ENCODE measurements at places on chromosomes 1 and 21.

GRCh38 chr1:26373281-26373680, 731 bp upstream of the ZNF683 start:
- DNase-seq: no peak

DNA sequence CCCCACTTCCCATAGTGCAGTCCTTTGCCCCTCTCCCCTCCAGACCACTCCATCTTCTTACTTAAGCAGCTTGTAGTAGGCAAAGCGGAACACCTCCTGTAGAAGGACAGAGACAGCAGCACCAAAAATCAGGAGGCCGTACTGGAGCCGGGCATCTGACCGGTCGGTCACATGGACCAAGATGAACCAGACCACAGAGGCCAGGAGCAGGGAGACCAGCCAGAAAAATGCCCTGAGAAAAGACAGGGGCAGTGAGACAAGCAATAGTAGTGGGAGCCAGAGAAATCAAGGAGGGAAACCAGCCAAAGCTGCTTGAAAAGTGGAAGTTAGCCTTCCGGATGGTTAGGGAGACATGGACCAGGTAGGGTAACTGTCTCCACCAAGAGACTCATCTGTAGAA, 920 bp downstream of the APH1A start:
- DNase-seq: no peak

GRCh38 chr1:209319549-209319948, 264.0 kb upstream of the CAMK1G start:
- no peak for DNase-seq

- DNase-seq: no peak
Measured at GRCh38 chr1:117372863-117373412, 5.7 kb downstream of the MAN1A2 start.

DNA sequence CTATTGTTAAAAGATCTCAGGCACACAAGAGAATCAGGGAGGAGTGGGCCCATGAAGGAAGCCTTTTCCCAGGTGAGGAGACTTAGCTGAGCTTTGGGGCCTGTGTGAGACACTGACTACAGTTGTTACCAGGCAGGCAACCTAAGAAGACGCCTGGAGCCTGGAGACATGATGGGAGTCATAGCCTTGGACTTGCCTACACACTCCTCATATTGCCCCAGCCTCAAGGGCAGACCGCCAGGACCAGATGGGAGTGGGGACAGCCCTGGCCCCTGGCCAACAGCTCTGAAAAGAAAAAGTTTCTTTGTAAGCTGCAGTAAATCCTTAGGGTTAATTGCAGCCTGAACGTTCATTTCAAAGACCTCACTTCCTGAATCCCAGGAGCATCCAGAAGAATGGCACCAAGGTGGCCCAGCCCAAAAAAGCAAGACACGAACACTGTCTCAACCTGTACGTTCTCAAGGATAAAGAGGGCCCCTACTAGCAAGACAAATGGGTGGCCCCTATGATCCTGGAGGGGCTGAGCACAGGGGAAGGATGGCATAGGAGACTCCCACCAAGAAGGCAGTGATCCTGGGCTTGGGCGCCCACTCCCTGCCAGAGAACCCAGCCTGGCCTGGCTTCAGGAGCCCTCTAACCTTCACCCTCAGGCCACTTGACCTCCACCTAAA, 33.2 kb upstream of the BTG2 start:
- DNase-seq: no peak

DNA sequence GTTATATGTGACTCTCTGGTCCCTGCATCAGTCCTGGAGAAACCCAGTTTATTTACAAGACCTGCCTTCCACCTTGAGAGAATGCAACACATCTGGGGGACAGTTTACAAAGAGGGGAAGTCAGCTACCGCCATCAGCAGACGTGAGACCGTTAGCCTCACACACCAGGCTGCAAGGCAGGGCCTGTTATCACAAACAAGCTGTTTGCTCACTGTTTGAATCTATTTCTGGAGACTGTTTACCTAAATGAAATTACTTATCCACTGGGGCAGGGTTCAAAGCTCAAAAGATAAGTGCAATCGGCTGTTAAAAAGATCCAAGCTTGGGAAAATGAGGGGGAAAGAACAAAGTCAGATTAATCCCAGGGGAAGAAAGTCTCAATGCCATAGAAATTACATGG, 134.4 kb downstream of the ZNF281 start:
- DNase-seq: no peak

GRCh38 chr1:109932679-109933078, 22.0 kb downstream of the CSF1 start:
- DNase-seq: no peak

DNA sequence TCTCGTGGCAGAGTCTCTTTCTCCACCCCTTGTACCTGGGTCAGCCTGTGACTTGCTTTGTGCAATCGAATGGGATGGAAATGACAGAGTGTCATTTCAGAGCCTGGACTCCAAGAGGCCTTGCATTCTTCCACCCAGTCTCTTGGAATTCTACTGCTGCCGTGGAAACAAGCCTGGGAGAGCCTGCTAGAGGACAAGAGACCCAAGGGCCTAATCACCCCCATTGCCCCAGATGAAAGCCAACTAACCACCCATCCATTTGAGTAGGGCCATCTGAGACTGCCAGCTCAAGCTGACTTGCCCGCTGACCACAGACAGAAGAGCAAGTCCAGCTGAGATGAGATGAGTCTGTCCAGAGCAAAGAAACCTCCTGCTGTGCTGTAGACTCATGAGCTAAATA, 201.6 kb downstream of the PTPRU start:
- no peak for DNase-seq

GRCh38 chr1:42176902-42177519, 12.5 kb upstream of the GUCA2A start:
- DNase-seq: no peak

DNA sequence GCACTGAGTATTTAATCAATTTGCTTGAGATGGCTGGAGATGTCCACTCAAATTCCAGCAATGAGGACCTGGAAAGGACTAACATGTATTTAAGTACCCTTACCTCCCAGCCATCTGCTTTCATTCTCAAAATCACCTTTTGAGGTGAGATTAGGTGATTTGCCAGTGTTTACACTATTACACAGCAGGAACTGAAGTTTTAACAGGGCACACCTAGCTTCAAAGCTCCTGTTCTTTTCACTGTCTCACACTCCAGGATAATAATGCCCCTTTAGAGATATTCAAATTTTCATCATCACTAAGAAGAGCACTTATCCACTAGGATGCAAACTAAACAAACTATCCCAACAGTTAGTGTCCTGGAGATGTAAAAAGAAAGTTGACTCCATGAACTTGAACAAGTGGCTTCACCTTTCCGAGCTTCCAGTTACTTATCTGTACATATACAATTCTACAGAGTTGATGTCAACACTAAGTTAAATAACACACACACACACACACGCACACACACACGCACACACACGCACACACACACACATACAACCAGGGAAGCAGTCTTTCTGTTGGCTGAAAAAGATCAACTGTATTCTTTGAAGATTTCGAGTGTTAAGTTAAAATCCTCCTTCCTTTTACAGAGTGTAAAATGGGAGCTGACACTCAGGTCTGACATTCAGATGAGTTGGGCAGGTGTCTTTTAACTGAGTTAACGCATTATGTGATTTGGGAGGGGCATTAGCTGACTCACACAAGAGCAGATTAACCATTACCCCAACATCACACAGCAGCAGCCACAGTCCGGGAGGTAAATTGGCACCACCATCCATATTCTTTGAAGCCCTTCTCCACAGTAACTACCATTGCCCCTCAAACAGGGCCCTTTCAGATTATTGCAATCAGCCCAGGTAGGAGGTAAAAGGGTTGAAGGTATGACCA, 15.5 kb upstream of the JAK1 start:
- no peak for DNase-seq

GRCh38 chr1:107378866-107379265, 238.0 kb downstream of the NTNG1 start:
- no peak for DNase-seq

DNA sequence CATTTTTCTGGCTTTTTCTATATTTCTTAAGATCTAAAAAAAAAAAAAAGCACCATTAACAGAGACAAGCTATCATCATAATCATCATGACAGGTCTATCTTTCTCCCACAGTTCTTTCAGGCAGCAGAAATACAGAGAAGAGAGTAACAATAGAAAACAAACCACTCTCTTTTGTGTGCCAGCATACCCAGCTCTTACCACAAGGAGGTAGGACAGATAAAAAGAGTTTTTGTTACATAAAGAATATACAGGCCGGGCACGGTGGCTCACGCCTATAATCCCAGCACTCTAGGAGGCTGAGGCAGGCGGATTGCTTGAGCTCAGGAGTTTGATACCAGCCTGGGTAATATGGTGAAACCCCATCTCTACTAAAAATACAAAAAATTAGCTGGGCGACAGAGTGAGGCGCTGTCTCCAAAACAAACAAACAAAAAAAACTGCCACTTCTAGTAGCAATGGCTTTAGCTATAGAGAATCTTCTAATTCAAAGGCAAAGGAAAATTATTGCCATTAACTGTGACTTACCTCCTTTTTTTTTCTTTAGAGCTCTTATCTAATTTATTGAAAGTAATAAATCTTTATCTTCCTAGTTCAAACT, 39.7 kb downstream of the ANKRD13C start:
- no peak for DNase-seq

- no peak for DNase-seq
Measured at GRCh38 chr1:63987014-63987627, 213.3 kb downstream of the ROR1 start.

DNA sequence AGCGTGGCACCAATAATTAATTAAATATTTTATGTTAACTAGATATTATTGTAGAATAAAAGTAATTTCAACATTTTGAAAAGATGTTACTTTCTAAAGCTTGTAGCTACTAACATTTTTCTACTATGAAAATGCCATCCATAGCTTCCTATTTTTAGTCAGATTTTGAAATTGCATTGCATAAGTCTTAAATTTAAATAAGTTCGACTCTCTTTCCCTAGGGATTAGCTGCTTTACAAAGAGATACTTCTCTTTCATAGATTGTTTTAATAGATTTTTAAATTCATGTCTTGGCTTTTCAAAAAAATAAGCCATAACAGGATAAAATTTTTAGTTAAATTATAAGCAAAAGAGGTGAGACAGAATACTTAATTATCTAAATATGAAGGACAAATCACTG, 1279.6 kb downstream of the KCNT2 start:
- DNase-seq: no peak

DNA sequence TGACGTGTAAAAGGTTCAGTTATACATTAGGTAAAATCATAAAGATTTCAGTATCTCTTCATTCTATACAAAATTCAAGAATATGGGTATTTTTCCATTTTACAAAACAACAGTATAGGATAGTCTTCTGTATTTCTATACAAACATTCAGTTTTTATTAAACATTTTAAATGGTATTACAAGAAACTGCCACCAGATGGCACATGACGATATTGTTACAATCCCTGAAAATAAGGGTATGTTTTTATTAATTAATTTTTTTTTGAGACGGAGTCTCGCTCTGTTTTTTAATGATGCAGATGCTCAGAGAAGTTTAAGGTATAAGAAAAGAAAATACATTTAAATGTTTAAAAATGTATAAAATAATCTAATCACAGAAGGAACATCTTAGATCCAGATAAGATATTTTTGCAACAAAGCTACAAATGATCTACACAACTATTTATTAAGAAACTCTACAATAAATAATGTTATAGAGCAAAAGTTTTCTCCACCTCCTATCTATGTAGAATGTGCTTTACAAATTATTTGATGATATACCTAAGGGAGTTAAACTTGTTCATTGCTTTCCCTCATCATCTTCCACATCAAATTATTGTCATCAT, 23.5 kb upstream of the RSBN1 start:
- DNase-seq: no peak

DNA sequence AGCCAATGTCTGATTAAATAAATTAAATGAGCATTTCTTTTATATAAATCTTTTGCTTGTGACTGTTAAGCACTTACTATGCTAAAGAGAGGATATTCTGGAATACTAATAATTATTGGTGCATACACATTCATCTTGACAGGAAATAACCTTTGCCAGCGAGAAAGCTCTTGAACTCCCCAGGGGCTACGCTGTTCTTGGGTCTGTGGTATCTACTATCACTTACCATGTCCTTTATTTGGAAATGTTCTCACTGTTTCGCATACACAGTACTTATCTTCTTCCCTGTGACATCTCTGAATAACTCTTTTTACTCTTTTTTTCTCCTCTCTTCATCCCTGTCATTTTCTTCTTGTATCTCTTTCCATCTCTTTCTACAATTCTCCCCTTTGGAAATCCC, 178.7 kb downstream of the GABPA start:
- DNase-seq: no peak

DNA sequence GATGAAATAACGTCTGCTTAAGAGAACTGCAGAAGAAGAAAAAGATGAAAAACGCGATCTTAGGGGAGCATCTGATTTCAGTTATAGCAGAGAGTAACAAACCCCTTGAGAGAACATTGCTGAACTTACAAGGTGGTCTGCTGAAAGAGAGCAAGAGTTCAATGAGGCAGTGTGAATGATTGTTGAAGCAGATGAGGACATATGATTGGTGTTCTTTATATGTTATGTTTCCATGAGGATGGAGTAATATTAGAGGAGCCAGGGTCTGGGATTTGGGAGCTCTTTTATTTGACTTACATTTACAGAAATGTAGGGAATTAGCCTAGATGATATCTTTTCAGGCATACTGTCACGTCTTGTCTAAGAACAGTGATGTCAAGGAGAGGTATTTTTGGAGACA, 1302.0 kb downstream of the KCNT2 start:
- no peak for DNase-seq

DNA sequence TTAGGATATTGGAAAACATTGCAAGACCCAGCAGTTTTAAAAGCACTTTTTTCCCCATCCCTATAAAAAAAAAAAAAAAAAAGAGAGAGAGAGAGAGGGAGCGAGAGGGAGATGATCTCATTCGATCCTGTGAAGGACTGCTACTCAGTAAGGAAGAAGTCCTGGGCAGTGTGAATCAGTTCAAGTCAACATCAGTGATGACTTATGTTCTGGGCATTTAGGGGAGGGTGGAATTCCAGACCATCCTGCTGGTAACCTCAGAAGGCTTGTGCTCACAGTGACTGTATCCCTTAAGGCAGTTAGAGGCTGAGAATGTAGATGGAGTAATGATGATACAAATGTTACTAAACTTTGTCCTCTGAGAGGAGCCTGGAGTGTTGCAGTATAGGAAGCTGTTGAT, 151.4 kb downstream of the TGFB2 start:
- DNase-seq: no peak

GRCh38 chr1:154598871-154599635, 8.9 kb downstream of the ADAR start:
- DNase-seq: no peak

GRCh38 chr21:31974454-31974985, 101.7 kb downstream of the HUNK start:
- DNase-seq: no peak

GRCh38 chr1:177469519-177469918, 298.8 kb downstream of the BRINP2 start:
- DNase-seq: no peak

DNA sequence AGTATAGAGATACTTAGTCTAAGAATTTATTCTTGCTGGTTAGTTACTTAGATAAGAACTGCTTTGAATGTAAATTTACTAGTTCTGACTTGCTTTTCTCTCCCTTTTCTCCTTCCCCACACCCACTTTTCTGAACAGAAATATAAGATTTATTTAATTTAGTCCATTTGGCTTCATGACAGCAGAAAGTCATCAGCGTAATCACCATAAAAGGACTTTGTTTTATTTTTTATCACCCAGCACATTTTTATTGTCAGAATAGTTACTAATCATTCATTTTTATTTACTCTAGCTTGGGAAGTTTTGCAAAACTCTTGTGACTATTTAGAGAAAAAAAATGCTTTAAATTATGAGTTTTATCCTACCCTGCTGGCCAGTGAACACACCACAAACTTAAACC, 197.2 kb downstream of the CHRM3 start:
- DNase-seq: no peak
